ENCODE measurements at places on chromosomes 4 and X. TPM values are rescaled to one million over a fixed set of nuclear protein-coding genes. Genes with fewer than 3 reads are reported as not detected.

The SMC1A gene
- total RNA-seq, result 8.9 TPM

The ING2 gene
- 3.4 TPM for total RNA-seq

DNA sequence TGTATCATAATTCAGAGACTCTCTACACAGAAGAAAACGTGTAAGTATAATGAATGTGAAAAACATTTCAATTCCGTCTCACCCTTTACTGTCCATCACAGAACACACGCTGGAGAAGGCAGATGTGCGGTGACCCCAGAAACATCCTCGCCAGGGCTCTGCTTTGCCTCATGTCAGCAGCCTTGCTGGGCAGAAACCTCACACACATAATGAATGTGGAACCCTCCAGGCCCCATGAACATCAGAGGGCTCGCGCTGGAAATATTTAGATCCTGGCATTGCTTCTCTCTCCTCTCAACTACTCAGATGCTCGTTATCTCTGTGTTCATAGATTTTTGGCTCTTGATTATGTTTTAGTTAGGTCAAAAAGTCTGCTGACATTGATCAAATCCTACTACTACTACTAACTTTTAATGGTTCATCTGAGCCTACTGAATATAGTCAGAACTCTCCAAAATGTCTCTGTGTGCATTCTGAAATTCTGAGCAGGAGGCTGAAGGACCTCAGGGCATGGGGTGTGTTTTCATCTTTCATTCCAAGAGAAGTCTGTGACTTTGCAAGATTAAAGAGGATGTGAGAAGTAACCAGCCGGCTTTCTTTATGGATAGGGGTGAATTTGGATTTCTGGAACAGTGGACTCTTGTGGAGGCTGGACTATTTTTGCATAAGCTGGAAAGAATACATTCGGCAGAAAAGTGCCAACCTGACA lies 27.0 kb downstream of the SMIM43 start:
- no peak for DNase-seq

DNA sequence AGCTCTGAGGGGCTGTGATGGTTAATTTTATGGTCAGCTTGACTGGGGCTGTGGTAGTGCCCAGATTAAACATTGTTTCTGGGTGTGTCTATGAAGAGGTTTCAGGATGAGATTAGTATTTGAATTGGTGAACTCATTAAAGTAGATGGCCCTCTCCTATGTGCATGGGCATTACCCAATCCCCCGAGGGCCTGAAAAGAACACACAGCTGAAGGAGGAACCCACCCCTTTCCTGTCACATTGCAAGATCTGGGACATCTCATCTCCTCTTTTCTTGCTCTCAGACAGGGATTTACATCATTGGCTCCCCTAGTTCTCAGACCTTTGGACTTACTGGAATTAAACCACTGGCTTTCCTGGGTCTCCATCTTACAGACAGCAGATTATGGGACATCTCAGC lies 29.4 kb upstream of the NDP start:
- DNase-seq, result no peak

DNA sequence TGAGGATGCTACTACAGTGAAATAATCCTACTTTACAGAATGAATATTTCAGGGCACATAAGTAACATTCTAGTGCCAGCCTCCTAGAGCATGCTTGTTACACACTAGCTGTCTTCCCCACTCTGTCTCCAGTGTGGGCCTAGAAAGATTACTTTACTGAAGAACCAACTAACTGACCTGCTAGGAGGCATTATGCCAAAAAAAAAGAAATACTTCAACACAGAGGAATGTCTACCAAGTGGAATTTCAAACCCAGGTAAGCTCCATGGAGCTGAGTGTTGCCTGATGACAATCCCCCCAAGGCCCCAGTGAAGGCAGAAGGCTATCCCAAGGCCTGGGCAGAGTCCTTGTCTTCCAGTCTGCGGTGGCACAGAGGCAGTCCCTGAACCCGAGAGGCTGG lies 40.9 kb upstream of the STS start:
- DNase-seq, result no peak

DNA sequence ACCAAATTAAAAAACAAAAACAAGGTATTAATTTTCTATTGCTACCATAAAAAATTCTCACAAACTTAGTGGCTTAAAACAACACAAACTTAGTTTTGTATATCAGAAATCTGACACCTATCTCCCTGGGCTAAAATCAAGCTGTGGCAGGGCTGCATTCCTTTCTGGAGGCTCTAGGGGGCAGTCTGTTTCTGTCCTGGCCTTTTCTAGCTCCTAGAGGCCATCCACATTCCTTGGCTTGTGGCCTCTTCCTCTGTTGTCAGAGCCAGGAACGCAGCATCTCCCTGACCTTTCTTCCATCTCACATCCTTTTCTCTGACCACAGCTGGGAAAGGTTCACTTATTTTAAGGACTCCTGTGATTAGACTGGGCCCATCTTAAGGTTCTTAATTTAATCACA lies 38.9 kb upstream of the TLR2 start:
- no peak for DNase-seq

DNA sequence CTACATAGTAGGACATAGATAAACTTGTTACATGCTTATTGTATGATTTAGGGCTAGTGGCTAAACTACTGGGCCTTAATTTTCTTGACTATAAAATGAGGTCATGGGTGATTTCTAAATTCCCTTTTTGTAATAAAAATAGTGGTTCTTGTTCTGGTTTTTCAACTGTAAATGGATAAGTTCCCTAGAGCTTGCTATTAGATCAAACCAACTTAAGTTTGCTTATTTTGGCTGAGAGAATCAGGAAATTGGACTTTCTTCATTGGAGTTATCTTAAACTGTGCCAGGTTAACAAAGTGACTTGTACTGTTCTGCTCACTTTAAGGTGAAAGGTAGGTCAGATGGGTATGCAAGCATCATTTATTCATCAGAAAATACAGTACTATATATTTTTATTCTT lies 78.3 kb downstream of the PDLIM5 start:
- DNase-seq, result no peak

The BEND2 gene
- not detected for total RNA-seq

DNA sequence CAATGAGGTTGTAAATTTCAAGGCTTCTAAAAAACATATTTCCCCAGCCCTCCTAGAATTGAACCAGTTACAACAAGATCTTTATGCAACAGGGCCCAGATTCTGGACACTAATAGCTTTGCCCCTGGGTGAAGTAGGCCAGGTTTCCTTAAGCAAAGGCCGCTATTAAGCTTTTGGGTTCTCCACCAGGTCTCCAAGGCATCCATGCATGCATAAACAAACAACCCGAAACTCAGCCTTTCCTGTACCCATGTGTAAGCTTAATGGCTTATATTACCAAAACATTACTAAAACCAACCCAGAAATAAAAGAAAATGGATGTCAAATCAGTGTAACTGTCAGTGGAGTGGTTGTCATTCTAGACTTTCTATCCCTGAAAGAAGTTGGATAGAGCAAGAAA lies 137.1 kb downstream of the ARHGAP6 start:
- no peak for DNase-seq

DNA sequence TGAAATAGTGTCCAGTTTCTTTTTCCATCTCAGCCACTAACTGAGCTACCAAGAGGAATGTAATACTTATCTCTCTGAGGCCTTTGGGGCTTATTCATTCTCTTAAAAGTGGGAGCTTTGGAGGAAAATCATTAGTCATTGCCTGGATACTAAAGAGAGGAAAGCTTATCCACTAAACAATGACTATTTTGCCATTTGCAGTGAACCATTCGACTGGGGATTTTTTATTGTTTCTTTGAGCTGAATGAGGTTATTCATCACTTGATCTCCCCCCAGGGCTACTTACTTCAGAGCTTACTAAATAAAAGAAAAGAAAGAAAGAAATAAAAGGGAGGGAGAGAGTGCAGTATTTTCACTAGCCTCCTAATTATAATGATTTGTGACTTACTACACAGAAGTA lies 1329.5 kb upstream of the TENM3 start:
- no peak for DNase-seq

GRCh38 chr4:38993683-38994082 lies 38.5 kb downstream of the TMEM156 start:
- DNase-seq, result no peak

The LIMCH1 gene
- 20.7 TPM for total RNA-seq

DNA sequence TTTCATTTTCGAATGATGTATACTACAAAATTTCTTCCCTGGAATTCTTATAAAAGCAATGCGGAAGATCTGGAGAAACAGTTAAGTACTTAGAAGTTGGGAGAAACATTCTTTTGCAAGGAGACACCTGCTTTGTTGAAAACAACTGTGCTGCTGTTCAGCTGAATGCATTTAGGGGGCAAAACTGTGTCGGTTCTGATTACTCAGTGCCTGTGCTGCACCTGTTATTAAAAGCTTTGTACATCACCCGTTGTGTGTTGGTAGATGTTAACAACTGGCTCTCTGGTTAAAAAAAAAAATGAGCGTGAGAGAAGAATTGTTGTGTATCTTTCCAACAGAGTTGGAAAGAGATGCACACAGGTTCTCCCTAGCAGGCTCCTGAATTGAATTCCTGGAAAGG lies 184.1 kb upstream of the HHIP start:
- no peak for DNase-seq

- DNase-seq, result no peak
Measured at GRCh38 chrX:48720577-48721250, 24.2 kb downstream of the SUV39H1 start.

DNA sequence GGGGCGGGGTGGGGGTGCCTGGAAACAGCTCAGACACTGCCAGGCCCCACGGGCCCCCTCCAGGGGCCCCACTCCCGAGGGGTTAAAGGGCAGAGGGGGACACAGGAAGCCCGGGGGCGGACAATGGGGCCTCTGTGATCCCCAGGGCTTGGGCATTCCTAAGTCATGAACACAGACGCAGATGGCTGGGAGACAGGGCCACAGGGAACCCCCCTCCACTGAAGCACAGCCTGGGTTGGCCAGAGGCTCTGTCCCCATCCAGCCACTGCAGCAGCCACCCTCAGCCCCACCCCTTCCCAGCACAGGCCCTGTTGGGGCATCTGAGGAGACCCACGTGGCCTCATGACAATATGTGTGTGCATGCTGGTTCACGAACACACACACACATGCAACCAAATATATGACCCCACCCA lies 3.9 kb downstream of the L1CAM start:
- DNase-seq, result no peak

The TIGD4 gene
- not detected for total RNA-seq

DNA sequence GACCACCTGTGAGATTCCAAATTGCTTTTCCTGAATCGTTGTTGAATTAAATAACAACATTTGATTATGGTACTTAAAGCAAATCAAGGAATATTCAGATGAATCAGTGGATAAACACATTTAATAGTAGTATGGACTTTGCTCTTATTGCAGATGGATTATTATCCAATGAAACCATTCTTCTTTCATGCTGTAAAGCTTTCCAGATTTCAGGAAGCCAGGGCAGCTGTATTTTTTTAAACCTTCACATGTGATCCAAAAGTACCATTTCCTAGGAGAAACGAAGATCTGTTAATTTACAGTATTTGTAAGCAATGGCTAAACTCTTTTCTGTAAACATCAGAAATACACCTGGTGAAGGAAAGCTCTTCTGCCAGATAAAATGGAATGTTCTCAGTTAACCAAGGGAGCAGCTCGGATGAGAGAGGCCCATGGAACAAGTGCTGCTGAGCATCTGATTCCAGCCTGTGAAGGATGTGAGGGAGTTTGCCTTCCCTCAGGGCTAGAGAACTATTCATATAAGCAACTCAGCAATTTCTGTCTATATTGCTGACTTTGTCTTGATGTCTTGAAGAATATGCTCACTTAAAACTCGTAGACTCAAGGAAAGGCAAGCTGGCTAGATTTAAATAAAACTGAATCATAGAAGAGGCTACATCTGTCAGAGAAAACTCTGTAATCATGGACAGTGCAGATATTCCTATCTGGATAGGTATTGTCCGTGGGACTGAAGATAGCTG lies 94.4 kb upstream of the LIMCH1 start:
- DNase-seq, result no peak

DNA sequence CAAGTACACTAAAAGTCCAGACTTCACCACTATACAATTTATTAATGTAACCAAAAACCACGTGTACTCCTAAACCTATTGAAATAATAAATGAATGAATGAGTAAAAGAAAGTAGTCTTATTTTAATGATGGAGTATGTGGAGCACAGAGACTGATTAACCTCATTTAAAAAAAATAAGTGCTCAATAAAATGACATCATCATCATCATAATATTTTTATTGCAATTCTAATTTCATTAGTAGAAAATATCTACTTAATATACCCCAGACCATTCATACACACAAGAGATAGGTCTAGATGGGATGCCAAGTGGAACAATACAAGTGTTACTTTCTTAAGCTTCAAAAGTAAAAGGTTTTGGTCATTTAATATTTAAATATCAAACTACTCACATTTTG lies 133.1 kb downstream of the ASB9 start:
- no peak for DNase-seq

The PCDH11X gene
- not detected for total RNA-seq

DNA sequence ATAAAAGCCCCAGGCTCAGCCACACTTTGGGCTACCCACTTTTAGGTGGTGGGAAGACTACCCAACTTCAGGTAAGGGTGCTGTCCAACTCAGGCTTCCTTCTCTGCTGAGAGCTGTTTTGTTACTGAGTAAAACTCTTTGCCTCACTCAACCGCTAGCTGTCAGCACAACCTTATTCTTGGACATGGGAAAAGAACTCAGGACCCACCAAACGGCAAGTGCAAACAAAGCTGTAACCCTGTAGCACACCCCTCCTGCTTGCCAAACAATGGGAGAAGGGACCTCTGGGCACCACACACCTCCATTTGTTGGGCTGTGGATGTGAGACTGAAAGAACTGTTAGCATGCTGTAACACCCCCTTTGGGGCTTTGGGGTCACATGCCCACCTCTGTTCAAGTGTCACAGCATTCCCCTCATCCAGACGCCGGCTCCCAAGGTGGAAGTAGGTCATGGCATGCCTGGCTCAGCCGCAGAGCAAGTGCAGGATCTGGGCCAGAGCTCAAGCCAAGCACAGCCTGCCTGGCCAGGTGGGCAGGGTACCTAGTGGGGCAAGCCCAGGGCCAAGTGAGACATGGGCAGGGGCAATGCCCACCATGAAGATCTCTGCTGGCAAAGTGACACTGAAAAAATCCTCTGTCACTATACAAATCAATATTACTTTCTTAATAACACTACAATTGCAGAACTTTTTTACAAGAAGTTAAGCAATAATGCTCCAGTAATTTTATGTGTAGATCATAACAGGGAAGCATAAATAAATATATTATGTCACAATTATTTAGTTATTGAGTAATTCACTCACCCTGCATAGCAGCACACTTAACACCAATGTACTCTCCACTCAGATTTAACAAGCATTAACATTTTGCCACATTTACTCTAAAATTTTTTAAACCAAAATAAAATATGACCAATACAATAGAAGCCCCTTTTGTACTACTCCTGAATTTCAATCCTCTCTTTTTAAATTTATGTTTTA lies 107.2 kb downstream of the TBCK start:
- no peak for DNase-seq

GRCh38 chr4:141548791-141549190 lies 87.6 kb upstream of the IL15 start:
- DNase-seq, result no peak

GRCh38 chr4:169803413-169803812 lies 45.7 kb upstream of the HPF1 start:
- no peak for DNase-seq

- DNase-seq, result no peak
Measured at GRCh38 chr4:26874110-26874509, 13.5 kb downstream of the STIM2 start.

- DNase-seq, result no peak
Measured at GRCh38 chrX:140821280-140821679, 111.7 kb downstream of the LINC00632 start.

GRCh38 chr4:146062340-146062739 lies 113.2 kb upstream of the LSM6 start:
- DNase-seq, result no peak

All from lung microvascular endothelial cell (primary cell).